ENCODE measurements at places on chromosomes 2 and 18. TPM values are rescaled to one million over a fixed set of nuclear protein-coding genes. Genes with fewer than 3 reads are reported as not detected.

DNA sequence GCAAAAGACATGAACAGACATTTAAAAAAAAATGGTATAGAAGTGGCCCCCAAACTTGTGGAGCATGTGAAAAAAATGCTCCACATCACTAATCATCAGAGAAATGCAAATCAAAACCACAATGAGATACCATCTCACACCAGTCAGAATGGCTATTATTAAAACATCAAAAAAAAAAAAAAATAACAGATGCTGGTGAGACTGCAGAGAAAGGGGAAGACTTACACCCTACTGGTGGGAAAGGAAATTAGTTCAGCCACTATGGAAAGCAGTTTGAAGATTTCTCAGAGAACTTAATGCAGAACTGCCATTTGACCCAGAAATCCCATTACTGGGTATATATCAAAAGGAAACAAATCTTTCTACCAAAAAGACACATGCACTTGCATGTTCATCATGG, 164.8 kb downstream of the RIT2 start:
- DNase-seq, result no peak

DNA sequence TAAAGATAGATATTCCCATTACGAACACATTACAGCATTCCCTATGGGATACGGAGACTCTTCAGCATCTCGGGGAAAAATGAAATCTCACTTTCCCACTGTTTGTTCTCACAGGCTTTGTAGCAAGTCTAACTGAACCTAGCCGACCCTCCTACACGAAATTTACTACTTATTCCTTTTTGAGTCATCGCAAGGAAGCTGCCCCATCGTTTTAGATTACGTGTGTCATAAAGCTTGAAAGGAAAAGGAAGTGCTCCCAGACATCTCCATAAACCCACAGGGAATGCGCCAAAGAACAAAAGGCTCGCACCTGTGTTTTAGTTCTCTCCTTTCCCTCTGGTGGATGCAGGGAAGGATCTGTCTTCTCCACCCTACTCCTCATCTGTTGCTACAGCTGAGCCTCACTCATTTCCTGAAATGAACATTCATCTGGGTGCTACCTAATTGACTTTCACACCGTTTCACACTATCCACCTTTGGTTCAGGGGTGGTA, 76.2 kb upstream of the STK39 start:
- no peak for DNase-seq

- no peak for DNase-seq
Measured at GRCh38 chr2:102618452-102619413, 620 bp upstream of the SLC9A2 start.

DNA sequence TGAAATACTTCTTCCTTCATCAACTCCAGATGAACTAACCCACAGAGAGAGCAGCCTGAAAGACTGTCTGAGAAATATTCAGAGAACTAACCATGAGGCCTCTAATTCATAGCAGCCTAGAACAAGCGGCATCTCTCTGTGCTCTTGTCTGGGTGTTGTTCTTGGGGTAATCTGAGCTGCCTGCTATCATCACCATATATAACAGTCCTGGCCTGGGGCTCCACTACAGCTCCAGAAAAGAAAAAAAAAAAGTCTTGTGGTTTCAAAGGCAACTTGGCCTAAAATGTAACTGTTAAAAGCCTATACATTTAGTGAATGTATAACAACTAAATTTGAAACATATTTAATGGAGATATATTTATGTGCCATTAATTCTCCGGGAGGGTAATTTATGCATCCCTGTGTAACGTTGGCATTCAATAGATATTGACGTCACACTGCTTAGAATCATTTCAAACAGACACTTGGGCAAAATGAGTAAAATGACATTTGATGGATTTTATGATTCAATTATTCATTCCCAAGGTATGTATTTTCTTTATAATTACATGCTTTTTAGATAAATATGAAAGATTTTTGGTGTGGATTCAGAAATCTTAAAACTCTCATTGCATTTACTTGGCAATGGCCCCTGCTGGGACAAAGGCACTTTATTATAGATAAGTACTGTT, 294.3 kb downstream of the HRH4 start:
- DNase-seq, result no peak

DNA sequence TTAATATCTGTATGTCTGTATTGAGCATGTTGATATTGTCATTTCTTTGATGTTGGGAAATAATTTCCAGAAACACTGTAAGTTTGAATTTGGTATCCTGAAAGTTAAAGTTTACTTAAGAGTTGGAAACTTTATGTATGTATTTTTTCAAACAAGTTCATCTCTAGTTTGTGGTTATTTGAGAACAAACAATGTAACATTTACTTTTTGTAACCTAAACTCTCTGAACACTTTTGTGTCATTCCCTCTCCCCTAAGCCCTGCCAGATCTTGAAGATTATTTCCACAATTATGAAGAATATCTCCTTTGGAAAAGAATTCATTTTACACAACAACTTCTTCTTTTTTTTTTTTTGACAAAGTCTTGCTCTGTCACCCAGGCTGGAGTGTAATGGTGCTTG, 24.9 kb downstream of the TDRD15 start:
- DNase-seq, result no peak

DNA sequence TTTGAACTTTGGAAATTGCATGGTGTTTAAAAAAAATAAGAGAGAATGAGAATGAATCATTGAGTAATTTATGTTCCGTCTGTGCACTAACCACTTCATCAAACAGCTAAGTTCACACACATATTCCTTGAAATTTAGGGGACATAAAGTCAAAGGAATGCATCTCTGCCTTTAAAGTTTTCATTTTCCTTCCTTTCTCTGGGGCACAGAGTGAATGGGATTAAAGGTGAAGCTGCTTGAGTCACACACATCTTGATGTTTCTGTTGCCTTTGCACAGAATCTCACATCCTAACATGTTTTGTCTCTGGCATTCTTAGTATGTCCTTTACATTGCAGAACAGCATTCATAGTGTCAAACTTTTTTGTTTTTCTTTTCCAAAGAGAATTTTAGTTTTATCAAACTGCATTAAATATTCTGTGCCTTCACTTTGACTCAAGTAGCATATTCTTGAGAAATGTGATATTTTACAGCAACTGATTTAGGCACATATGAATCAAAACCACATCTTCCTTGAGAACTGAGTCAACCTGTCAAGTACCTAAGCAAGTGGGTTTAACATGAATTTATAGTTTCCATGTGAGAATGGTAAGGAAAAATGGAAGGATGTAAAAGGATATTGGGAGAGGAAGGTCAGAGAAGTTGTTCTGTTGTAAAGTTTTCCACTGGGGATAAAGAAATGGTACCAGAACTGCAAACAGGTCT, 169.1 kb upstream of the THUMPD2 start:
- no peak for DNase-seq

- no peak for DNase-seq
Measured at GRCh38 chr18:39681061-39681460, 2115.5 kb upstream of the CELF4 start.

DNA sequence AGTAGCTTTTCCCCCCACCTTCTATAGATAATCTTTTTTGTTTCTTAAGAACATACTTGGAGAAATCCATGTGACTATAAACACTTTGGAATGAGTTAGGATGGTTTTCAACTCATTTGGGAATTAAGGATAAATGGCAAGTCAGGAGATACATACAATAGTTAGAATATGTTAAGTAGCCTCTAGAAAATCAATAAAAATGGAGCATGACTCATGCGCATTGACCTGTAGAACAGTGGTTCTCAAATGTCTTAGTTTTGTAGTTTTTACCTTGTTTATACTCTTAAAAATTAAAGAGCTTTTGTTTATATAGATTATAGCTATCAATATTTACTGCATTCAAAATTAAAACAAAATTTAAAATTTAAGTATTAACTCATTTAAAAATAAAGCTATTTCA, 24.7 kb downstream of the NUP35 start:
- no peak for DNase-seq

DNA sequence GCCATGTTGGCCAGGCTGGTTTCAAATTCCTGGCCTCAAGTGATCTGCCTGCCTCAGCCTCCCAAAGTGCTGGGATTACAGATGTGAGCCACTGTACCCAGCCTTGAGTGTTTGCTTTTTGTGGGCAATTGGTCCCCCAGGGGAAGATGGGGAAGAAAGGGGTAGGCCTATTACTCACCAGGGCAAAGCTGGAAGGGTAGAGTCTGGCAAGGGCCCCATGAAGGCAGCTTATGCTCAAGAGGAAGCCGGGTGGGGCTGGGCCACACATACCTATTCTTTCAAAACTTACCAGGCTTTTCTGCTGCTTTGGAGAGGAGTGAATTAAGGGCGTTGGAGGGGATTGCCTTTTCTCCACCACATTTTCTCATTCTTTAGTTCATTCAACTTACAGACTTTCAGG, 24.5 kb upstream of the CD28 start:
- peak; percentile 48 for DNase-seq

DNA sequence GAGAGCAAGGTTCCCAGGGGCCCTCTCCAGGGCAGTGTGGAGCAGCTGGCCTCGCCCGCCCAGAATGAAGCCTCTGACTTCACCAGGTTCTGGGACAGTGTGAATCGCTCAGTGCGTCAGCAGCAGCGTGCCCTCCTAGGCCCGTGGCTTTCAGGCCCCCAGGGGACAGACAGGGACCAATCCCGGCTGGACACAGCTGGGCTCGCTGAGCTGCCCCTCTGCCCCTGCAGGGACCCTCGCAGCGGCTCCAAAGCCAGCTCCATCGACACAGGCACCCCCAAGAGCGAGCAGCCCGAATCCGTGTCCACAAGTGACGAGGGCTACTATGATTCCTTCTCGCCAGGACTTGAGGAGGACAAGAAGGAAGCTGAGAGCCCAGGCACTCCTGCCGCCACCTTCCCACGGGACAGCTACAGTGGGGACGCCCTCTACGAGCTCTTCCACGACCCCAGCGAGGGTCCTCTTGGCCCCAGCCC, 7.6 kb downstream of the AMER3 start:
- DNase-seq, result no peak

- DNase-seq, result no peak
Measured at GRCh38 chr18:23803755-23804154, 114.5 kb downstream of the LAMA3 start.

- DNase-seq, result no peak
Measured at GRCh38 chr18:42287047-42287446, 332.0 kb downstream of the PIK3C3 start.

DNA sequence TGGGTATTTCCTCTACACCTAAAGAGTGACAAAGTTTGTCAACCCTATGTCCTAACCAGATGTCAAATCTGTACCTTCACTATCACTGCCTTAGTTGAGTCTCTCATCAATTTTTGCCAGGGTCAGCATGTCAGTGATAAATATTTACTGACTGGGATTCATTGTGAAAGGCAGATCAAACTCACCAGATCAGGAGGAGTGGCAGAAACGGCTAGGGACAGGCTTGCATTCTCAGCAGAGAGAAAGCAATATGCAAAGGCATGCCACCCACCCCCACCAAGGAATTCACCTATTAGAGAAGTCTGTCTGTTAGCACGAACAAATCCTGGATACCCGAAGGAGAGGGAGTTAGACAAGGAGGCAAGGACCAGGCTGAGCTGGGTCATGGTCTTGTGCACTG, 62.6 kb downstream of the PTPN2 start:
- no peak for DNase-seq

GRCh38 chr2:109438773-109439389, 174.9 kb downstream of the SEPTIN10 start:
- no peak for DNase-seq

- DNase-seq, result peak; percentile 12
Measured at GRCh38 chr2:219252084-219252483, 959 bp upstream of the TUBA4B start.

- no peak for DNase-seq
Measured at GRCh38 chr2:58293056-58293455, 51.9 kb upstream of the FANCL start.

DNA sequence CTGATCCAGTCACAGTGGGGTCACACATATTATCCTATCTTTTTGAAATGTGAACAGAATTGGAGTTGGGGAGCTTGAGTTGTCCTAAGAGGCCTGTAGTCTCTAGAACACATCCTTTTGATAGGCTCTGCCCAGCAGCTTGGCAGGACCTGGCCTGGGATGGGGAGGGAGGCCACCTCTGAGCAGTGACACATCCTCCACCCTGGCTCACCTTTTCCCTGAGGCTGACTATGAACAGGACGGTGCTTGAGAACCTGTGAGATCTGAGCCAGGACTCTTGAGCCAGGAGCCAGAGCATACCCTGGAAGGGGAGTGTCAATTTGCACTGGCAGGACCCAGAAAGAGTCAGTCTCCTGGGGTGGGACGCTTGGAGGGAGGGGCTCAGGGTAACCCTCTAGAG, 17.7 kb upstream of the ATP6V1B1 start:
- DNase-seq, result no peak

DNA sequence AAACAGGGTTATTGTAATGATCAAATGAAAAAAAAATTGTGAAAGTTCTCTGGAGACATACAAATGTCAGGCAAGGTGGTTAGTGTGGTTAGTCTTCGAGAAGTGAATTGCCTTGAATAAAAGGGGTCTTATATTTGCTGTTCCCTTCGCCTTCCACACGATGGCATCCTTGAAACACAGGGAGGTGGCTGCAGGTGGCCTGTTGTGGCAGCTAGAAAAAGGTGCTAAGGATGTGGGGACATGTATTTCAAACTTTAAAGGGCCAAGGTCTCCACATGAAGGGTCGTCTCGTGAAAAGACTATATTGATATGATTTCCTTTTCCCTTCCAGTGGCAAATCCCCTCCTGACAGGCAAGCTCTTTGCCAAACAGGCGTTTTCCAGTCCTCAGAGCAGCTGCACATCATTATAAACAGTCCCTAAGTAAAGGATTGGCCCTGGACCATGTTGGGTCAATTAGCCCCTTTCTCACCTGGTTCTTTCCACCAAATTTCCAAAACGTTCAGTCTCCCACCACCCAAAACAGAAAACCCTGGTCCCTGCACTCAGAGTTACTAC, 68.5 kb downstream of the COPS8 start:
- peak; percentile 16 for DNase-seq

- no peak for DNase-seq
Measured at GRCh38 chr2:11775384-11775783, 29.0 kb downstream of the LPIN1 start.

The CRYBA2 gene
- not detected for polyA plus RNA-seq

The ADAM17 gene
- polyA plus RNA-seq, result 30.9 TPM

The SERPINB3 gene
- polyA plus RNA-seq, result not detected

The SPP2 gene
- not detected for polyA plus RNA-seq

The SCN7A gene
- polyA plus RNA-seq, result not detected
